ENCODE measurements at places on chromosomes 11 and 22. TPM values are rescaled to one million over a fixed set of nuclear protein-coding genes. Genes with fewer than 3 reads are reported as not detected.

DNA sequence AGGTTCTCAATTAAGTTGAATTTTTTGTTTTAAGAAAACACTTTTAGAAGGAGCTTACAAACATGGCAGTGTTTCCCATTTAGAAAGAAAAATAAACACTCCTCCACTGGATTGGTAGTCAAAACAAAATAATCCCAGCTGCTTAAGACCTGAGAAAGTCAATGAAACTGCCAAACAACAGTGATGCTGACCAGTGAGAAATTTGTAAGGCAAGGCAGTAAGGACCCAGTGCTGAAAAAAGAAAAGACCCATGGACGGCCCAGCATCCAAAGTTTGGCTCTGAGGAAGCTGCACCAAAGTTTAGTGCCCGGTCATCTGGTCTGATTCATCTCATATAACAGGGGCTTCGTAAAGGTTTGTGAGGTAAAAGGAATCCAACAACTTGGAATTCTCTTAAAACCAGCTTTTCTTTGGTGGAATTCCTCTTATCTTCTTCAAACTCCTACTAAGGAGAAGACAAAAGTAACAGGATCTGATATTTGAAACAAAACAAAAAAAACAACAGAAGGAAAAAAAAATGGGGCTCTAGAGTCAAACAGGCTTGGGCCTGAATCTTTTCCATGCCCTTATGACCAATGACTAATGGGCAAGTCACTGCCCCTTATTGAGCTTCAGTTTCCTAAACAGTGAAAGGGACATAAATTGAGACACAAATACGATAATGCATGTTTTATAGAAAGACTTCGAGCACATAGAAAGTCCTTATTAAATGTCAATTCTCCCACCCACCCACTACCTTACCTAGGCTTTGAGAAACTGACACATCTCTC is 383.0 kb upstream of the NARS2 start:
- no peak for DNase-seq

DNA sequence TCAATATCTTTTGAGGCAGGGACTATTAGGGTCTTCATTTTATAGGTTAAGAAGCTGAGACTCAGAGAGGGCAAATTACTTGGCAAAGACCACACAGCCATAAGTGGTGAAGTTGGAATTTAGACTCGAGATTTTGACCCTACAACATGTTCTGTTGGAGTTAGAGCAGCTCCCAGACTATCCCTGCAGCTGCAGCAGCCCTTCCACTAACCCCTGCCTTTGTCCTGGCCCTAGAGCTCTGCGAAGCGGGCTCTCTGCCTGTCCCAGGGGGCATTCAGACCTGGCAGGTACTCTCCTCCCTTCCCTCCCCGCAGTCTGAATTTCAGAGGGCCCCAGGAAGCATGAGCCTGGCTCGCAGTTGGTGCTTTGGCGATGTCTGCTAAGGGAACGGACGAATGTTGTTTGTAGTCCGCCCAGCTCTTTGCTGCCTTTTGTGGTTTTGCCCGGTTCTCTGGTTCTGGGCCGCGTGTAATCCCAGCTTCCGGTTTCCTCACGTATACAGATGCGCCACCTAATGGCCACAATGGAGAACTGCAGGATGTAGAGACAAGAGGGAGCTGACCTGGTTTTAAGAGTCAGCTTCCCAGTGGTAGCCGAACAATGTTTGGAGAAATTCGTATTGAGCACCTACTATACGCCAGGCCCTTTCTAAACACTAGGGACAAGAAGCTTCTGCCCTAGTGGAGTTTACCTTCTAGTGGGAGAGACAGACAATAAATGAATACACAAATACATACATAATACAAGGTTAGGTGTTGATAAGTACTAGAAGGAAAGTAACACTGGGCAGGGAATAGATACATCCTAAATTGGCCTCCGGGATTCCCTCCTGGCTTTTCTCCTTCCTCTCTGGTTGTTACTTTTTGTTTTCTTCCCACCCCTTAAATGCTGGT is 125.2 kb downstream of the ST3GAL4 start:
- peak; percentile 63 for DNase-seq

Gene INS
- not detected for polyA plus RNA-seq

DNA sequence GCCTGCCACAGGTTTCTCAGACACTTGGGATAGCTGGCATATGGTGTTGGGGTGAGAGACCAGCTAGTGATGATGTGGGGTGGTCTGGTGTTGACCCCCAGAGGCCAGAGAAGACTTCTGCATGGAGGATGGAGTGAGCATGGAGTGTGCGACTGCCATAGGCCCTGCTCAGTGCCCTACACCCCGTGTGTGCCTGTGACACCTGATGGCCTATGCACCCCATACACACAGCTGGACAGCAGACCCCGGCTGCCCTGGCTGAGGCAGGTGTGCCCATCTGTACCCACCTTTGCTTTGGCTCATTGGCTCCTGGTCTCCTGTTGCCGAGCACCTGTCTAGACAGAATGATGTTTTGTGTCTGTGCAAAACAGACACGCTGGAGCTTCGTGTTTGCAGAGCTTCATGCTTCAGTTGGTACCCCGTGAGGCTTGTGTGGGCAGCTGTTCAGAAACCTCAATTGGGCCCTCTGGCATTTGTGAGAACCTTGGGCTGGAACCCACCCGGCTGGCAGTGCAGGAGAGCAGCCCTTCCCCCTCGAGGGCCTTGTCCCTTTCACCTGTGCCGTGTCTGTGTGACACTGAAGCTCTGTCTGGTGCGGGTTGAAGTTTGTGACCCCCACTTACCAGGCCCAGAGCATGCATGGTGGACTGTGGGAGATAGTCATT is 27.6 kb downstream of the BCR start:
- DNase-seq, result no peak

DNA sequence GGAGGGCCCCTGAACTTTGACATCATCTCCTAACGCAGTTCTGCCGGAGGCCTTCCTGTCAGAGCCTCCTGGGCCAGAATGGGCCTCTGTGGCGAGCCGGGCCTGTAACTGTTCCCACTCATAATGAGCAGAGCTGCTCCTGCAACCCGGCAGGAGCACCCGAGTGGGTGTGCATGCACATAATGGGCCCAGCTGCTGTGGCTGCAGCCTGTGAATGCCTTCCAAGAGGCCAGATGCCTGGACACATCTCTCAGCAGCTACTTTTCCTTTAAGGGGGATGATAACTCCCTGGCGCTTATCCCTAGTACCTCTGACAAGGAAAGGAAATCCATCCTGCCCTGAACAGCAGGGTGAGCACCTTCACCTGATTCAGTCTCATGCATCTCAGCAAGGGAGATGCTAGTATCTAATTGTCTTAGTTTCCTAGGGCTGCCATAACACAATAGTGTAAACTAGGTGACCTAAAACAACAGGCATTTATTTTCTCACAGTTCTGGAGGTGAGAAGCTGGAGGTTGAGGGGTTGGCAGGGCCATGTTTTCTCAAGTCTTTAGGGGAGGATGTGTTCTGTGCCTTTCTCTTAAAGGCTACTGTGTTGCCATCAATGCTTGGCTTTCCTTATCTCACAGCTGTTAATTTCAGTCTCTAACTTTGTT is 120.5 kb downstream of the TEAD1 start:
- no peak for DNase-seq

Gene NUDT8
- 2.0 TPM for polyA plus RNA-seq

DNA sequence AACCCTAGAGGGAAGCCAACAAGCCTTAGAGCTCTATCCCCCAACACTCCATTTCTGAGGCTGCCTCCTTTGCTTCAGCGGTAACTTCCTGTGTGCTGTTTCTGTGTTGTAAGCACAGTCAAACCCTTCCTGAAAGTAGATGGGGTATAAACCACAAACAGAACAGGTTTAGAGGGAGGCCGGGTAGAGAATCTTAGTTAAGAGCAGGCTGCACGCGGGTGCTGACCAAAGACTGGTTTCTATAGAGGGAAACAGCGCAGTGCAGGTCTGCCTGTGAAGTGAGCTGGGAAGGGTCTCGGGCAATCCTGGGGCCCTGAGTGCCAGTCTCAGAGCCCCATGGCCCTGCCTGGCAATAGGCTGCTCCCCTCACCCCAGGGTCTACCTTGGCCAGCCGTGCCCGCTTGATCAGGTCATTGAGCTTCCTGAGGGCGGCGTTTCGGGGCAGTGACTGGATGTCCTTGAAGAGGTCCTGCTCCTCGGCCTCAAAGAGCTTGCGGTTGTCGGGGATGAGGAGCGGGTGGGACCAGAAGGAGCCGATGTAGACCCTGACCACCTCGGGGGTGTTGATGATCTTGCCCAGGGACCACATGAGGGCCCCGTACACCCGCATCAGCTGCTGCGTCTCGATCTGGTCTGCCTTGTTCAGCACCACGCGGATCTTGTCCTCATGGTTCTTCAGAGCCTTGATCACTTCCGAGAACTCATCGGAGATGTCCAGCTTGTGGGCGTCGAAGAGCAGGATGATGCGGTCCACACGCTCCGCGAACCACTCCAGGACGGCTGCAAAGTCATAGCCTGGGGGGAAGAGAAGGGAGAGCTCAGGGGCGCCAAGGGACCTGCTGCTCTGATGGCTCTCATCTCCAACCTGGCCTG is 15.3 kb upstream of the CDC42BPG start:
- DNase-seq, result peak; percentile 83

DNA sequence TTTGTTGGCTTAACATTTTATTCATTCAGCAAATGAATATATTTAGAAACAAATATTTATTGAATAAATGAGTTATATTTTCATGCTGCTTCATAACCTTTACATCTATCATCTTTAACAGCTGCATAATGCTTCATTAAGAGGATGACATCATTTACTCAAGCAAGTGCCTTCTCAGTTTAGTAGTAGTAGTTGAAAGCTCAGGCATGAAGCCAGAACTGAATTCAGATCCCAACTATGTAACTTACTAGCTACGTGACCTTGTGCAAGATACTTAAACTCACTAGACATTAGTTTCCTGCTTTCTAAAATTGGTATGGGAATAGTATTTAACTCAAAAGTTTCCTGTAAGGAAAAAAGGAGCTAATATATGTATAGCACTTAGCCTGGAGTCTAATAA is 90.3 kb downstream of the TMPRSS5 start:
- no peak for DNase-seq

GRCh38 chr11:79274636-79275331 is 166.0 kb downstream of the TENM4 start:
- no peak for DNase-seq

DNA sequence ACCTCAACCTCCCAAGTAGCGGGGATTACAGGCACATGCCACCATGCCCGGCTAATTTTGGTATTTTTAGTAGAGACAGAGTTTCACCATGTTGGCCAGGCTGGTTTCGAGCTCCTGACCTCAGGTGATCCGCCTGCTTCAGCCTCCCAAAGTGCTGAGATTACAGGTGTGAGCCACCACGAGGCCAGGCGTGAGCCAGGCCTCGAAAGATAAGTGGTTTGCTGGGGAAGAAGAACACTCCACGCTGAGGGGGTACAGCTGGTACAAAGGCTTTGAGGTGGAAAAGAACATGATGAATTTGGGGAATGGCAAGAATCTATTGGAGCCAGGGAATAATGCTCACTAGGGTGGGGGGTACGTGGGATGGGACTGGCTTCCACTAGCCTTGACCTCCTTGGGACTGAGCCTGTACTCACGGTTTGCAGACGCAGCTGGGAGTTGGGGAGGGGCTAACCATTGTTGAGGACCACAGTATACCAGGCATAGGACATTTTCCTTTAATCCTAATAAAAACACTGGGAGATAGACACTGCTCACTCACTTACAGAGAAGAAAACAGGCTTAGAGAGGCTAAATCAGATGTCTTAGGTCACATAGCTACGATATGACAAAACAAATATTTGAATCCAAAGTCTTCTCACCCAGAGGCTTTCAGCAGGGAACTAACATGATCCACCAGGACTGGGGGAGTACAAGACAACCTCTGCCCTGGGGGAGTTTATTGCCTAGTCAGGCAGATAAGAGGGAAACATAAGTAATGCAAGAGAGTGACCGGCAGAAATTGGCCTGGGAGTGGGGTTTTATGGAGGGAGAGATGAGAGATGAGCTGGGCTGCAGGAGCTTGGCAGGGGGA is 4.9 kb downstream of the SLCO2B1 start:
- no peak for DNase-seq

Gene RRM1
- 49.9 TPM for polyA plus RNA-seq

DNA sequence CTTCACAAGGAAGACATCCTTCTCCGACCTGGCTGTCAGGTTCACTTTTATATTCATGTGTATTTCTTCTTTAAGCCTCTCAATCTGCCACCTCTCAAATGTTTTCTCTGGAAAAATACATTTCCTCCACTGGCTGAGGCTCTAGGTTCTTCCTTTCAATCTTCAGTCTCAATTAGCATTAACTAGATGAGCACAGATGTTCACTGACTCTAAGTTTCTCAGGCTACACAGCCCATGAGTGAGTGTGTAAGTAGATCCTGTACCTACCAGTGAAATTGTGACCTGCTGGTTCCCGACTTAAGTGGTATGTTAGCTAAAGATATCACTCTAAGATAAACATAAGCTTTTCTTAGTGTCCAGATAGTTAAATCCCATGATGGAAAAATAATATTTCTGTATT is 206.9 kb downstream of the ADAMTS15 start:
- DNase-seq, result no peak

GRCh38 chr11:46133119-46133518 is 11.9 kb upstream of the PHF21A start:
- DNase-seq, result no peak

Gene CD3D
- 1,046 TPM for polyA plus RNA-seq

GRCh38 chr11:73508243-73509176 is 89.4 kb downstream of the FAM168A start:
- DNase-seq, result no peak
